ENCODE measurements at places on chromosomes 1 and 21.
A peak's percentile ranks its signal among the peaks of the same experiment; 100 is the strongest.

DNA sequence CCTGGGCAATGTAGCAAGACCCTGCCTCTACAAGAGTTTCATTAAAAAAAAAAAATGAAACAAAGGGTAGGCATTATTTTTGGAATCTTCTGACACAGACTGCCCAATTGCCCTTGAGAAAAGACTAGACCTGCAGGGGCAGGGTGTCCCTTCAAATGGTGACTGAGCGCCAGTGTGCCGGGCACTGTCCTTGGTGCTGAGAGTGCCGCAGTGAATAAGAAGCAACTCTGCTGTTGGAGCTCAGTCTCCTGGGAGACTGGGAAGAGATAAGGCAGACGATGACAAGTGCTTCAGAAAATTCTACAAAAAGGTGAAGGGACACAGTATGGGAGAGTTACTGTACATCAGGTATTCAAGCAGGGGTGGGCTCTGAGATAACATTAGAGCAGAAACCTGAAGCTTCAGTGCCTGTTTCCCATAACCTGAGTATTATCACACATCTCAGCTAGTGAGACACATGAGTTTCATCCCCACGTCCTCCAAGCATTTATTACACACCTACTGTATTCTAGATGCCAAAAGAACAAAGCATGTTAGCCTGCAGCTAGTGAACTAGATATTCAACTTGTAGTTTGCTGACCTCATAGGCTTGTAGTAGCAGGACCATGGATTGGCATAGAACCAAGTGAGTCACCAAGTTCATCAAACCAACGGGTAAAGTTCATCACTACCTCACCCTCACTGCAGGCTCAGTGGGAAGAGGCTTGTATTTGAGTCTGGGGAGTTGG lies 18.4 kb upstream of the RPL11 start:
- peak; percentile 69 for DNase-seq

DNA sequence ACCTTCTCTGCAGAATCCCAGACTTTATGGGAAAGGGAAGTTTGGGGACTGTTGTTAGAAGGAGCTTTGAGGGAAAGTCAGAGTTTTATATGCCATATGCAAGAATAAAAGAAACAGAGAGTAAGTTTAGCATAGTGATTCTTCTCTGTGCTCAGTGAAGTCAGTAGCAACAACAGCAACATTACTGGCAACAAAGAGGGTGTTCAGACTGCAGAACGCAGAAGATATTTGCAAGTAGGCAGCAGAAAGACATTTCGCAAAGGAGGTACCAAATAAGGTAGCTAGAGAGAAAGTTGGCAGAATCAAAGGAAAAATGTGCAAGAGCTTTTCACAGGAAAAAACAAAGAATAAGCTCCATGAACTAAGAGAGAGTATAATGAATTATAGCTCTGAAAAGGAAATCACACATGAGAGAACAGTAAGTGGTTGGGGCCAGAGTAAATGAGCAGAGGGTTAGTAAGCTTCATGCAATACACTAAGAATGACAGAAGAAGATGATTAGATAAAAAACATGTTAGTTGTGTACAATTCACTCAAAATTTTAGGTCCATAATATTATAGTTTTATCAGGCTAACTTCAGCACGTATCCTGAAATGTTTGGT lies 98.1 kb downstream of the NEGR1 start:
- no peak for DNase-seq

DNA sequence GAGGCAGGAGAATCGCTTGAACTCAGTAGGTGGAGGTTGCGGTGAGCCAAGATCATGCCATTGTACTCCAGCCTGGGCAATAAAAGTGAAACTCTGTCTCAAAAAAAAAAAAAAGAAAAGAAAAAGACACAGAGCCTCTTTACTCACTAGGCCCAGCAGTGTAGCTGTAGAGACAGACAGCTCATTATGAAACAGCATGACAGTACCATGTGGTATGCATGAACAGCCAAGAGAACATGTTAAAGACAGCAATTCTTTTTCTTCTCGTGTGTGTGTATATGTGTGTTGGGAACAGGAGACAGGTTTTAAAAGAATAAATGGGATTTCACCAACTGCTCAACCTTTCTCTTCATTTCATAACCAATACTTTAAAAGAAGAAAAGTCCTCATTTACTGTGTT lies 118.8 kb downstream of the PIK3R3 start:
- no peak for DNase-seq

DNA sequence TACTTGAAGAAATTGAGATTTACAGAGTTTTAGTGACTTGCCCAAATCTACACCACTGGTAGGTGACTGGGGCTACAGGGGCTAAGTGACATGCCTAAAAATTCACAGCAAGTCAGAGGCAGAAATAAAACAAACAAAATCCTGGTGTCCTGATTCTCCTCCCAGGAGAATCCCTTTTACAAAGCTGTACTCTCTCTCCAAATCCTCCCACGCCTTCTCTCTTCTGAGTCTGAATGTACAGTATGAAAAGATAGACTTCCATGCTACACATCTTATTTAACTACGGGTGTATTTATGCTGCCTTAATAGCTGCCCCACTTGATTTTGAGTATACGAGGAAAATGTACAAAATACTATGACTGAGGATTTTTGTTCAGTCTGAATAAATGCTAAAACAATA lies 65.4 kb downstream of the SGIP1 start:
- DNase-seq, result no peak

GRCh38 chr1:57674801-57675200 lies 250.9 kb upstream of the DAB1 start:
- DNase-seq, result no peak

GRCh38 chr1:27394925-27395324 lies 2.5 kb downstream of the GPR3 start:
- no peak for DNase-seq

- DNase-seq, result no peak
Observed at GRCh38 chr1:225603538-225604354, 49.2 kb downstream of the ENAH start.

DNA sequence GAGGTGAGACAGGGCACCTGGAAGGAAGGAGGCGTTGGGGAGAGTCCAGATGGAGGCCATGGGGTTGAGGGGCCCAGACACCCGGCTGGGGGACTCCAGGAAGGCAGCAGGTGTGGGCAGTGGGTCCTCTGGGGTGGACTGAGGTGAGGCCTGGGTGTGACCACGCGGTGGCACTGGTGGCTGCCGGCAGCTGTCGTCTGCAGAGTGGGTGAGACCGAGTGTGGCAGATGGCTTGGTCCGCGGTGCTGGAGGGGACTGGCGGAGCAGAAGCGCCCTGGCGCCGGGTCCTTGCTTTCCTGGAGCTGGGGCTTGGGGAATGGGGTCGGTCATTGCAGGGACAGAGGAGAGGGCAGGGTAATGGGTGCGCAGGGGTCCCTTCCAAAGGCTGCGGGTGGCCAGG lies 12.5 kb downstream of the AGRN start:
- DNase-seq, result peak; percentile 77

DNA sequence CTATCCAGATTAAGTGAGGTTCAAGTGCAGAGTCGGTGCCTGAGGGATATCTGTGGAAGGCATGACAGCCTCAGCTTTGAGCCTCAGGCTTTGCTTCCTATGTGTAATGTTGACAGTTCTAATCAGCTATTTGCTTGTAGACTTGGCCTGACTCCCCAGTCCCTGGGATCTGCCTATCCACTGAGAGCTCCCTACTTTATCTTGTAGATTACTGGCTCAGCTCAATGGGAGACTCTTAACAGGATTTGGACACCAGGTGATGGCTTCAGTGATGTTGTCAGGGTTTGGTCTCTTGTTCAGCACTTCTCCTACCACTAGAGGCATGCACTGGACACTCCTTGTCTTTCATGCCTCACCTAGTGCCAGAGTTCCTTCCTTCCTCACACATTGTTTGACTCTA lies 126.6 kb upstream of the BEND5 start:
- no peak for DNase-seq

- DNase-seq, result no peak
Observed at GRCh38 chr1:214683621-214684020, 80.6 kb downstream of the CENPF start.

- DNase-seq, result peak; percentile 53
Observed at GRCh38 chr1:168135116-168135920, 1.4 kb downstream of the GPR161 start.

DNA sequence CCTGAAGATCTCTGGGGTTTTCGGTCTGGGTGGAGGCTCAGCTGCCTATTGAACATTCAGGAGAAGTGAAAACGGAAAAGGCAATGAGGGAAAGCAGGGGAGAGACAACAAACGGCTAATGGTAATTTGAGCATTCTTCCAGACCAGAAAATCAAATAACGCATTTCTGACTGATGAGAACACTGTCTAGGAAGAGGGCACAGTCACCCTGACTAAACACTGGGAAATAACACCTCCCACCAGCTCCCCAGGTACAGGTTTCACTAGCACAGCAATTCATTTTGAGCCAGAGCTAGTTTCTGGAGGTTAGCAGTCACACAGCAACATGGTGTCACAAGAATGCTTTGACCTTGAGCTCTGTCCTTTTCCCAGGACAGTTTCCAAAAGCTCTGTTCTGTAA lies 21.1 kb downstream of the NCF2 start:
- no peak for DNase-seq

GRCh38 chr1:145891587-145892485 lies 6.2 kb upstream of the ANKRD35 start:
- peak; percentile 95 for DNase-seq

GRCh38 chr1:59730302-59730701 lies 84.4 kb upstream of the HOOK1 start:
- no peak for DNase-seq

- no peak for DNase-seq
Observed at GRCh38 chr1:117257291-117257690, 46.6 kb upstream of the VTCN1 start.

GRCh38 chr1:194043984-194044755 lies 857.8 kb upstream of the B3GALT2 start:
- DNase-seq, result no peak

DNA sequence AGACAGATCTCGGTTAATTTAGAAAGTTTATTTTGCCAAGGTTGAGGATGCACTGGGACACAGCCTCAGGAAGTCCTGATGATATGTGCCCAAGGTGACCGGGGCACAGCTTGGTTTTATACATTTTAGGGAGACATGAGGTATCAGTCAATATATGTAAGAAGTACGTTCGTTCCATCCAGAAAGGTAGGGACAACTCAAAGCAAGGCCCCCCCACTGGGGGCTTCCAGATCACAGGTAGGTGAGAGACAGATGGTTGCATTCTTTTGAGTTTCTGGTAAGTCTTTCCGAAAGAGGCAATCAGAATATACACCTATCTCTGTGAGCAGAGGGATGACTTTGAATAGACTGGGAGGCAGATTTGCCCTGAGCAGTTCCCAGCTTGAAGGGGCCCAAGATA lies 60.4 kb upstream of the VTCN1 start:
- no peak for DNase-seq

- DNase-seq, result no peak
Observed at GRCh38 chr1:77038000-77038399, 170.7 kb downstream of the ST6GALNAC5 start.

- no peak for DNase-seq
Observed at GRCh38 chr1:21272540-21272939, 17.7 kb downstream of the ECE1 start.

DNA sequence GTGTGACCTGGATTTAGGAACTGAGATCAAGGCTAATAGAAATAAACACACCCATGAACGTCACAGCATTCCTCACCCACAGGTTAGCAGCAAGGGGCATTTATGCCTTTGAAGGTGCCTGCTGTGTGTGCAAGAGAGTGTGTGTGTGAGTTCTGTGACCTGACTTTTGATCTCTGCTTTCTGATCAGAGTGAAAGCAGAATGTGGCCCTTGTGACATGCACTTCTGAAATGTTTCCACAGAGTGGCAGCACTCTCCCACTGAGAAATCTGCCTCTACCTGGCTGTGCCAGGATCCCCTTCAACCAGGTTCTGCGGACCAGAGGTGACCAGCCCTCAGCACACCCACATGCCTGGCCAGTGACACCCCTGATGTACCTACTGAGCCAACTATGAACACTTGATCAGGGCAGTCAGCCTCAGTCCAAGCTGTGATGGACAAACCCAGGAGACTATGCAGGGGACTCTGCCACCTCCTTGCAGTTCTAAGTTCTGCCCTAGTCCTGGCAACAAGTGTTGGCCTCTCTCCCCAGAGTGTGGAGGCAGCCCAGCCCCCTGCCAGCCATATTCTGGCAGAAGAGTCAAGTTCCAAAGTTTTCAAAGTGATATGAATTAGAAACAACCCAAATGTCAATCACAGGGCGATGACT lies 41.0 kb downstream of the RXRG start:
- DNase-seq, result peak; percentile 63

DNA sequence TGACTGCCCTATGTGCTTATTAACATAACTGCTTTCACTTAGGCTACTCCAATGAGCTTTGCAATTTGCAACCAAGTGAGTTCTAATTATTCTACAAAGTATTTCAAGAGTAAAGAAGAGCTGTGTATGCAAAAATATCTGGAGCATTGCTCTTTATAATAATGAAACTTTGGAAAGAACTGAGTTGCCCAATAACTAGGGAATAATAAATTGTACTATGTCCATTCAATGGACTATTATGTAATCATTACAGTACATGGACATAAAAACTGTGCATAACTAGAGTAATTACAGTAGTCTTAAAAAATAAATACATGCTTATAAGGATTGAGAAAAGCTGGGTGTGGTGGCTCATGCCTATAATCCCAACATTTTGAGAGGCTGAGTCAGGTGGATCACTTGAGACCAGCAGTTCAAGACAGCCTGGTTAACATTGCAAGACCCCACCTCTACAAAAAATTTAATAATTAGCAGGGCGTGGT lies 70.3 kb upstream of the JAK1 start:
- no peak for DNase-seq

DNA sequence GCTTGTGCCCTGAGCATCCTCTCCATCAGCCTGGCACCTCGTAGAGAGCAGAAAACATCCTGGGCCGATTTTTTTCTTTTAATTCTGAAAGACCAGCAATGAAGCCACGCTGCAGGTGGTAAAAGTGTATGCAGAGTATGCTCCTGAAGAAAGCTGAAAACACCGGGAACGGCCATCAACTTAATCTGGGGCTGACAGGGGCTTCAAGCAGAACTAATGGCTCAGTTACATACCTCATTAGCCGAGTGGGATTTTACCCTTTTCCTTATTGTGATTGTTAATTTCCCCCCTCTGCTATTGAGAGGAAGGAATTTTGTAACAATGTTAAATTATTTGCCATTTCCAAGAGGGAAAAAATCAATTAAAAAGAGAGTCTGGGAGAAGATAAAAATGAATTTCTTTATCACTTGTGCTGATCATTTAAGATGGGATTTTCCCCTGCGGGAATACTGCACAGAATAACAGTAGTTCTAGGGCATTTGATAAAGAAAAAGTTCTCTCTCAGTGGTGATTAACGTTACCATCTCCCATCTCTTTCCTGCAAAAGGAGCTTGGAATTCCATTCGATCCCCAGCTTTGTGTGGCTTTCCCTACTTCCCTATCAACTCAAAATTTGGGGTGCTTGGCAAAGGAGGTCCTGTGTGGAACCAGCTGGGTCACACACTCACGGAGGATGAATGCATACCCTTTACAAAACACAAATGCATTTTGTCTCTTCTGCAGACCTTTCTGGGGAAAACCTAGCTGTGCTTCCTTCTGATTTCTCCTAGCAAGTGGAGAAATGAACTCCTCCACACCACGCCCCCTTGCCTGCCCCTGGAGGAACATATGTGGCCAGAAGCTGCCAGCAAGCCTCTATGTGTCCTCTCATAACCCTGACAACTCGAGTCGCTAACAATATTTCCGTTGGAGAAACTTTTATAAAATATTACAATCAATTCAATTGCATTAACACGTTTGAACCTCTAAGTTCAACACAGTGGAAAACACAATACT lies 70.9 kb downstream of the RRAGC start:
- no peak for DNase-seq
